ENCODE measurements at places on chromosomes 2 and 18. TPM values are rescaled to one million over a fixed set of nuclear protein-coding genes. Genes with fewer than 3 reads are reported as not detected.

- H3K27ac ChIP-seq: peak overlapping the region; percentile 89
- peak; percentile 95 for DNase-seq
- no peaks in the 10 kb centered on the region for H3K36me3 ChIP-seq
- H3K4me1 ChIP-seq: peaks cover 24% of the 10 kb centered on the region
- H3K27me3 ChIP-seq: no peaks in the 10 kb centered on the region
Measured at GRCh38 chr2:231680992-231681852, 27.1 kb upstream of the PTMA start.

DNA sequence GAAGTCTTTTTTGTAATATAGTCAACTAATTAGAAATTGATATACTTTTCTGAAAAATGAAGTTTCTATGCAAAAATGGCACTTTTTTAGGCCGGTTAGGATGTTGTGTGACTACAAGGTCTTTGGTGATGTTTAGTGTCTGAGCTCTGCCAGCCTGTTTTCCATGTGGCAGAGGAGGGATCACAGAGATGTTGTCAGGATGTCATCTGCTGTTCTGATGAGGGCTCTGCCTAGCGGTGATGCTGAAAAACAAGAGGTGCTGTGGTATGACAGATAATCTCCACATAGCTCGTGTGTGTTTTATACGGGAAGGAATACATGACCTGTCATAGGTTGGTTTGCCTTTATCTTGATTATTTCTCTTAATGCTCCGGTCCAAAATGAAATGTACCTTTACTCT, 12.0 kb upstream of the IAH1 start:
- H3K27me3 ChIP-seq: no peaks in the 10 kb centered on the region
- H3K4me1 ChIP-seq: peaks cover 7% of the 10 kb centered on the region
- no peak for DNase-seq

DNA sequence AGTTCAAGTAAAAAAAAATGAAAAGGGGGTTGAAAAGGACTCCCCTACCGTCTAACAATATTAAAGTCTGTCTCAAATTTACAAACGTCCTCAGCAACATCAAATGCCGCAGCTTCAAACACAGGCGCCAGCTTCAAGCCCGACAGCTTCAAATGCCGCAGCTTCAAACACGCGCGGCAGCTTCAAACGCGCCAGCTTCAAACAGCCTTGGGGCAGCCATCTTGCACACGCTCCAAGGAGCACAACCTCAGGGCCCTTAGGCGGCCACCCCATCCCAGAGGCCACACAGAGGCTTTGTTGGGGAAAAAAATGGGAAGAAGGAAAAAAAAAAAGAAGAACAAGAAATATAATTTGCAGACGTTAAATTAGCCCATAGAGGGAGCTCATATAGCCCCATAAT, 244.4 kb upstream of the VRK2 start:
- H3K4me3 ChIP-seq: no peak overlapping the region
- H3K27me3 ChIP-seq: no peaks in the 10 kb centered on the region
- H3K36me3 ChIP-seq: no peaks in the 10 kb centered on the region
- H3K4me1 ChIP-seq: no peaks in the 10 kb centered on the region

GRCh38 chr2:240852671-240853314, 15.8 kb upstream of the AGXT start:
- H3K27ac ChIP-seq: no peak overlapping the region
- no peak overlapping the region for H3K4me3 ChIP-seq
- no peaks in the 10 kb centered on the region for H3K4me1 ChIP-seq
- no peaks in the 10 kb centered on the region for H3K27me3 ChIP-seq
- H3K36me3 ChIP-seq: no peaks in the 10 kb centered on the region

GRCh38 chr2:219428469-219428868, 6.2 kb upstream of the SPEG start:
- H3K27me3 ChIP-seq: no peaks in the 10 kb centered on the region
- no peak overlapping the region for H3K4me3 ChIP-seq
- H3K36me3 ChIP-seq: peaks cover 18% of the 10 kb centered on the region
- H3K4me1 ChIP-seq: peaks cover 44% of the 10 kb centered on the region
- peak overlapping the region; percentile 99 for H3K27ac ChIP-seq

The TSPYL6 gene
- not detected for total RNA-seq

Data from sigmoid colon (tissue), 7 donors.